ENCODE measurements at places on chromosomes 6 and 20.
A peak's percentile ranks its signal among the peaks of the same experiment; 100 is the strongest.

- peak; percentile 43 for DNase-seq
Observed at GRCh38 chr6:35552285-35552917, 39.7 kb upstream of the TULP1 start.

DNA sequence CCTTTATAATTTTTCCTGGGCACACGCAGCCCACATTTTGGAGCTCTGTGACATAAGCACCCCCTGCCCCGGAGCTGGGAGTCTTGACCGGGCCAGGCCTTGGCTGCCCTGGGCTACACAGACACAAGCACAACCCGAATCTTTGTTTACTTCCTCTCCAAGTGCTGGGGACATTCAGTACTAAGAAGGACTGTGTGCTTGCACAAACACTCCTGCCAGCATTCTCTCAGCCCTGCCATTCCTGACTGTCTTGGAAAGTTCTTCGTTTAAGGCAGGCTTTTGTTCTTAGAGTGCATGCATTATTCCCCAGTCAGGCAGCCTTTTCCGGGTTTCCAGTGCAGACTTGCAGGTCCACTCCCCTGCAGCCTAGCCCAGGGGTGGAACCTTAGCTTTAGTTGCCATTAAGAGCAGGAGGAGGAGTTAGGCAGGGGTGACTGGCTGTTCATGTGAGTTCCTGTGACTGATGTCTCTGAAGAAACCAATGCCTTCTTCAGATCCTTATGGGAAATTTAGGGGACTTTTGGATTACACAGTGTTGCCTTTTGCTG is 28.6 kb downstream of the FOXO3 start:
- DNase-seq = peak; percentile 69

GRCh38 chr20:4794846-4795245 is 73.1 kb downstream of the PRND start:
- DNase-seq = no peak

- no peak for DNase-seq
Observed at GRCh38 chr6:124783344-124783743, 178.9 kb upstream of the RNF217 start.

DNA sequence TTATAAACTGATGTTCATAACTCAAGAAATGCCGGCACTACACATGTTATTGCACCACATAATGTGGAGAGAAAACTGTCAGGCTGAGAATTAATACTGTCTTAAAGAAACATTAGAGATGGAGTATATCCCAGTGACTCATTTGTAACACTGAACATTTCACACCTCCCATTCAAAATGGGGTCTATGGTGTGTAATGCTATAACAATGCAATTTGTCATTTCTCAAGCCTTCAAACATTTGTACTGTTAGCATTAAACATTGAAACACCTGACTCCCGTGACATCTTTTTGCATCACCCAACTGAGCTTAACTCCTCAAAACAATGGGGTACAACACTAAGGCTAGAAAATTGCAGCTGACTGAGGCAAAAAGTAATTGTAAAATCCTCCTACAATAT is 151.7 kb downstream of the DST start:
- peak; percentile 65 for DNase-seq

- DNase-seq = no peak
Observed at GRCh38 chr6:122374307-122374706, 25.1 kb upstream of the HSF2 start.

DNA sequence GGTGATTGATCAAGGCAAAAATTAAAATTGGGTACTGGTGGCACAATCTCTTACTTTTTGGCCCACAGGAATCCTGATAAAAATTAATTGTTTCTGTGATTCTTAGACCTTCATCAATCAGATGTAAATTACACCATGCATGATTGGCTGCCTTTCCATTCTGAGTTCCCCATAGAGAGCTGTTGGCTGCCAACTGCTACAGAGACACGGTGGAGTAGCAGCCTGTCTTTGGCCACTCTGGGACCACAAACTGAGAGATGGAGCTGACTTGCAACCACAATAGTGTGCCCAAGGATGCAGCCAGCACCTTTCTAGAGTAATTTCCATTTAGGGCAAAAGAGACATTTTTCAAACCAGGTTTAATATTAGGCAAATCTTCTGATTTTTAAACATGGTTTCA is 274.3 kb upstream of the MMS22L start:
- DNase-seq = no peak

GRCh38 chr6:46312654-46313053 is 141.9 kb upstream of the ENPP5 start:
- DNase-seq = no peak

- DNase-seq = peak; percentile 86
Observed at GRCh38 chr6:45421709-45422502, 44.2 kb upstream of the SUPT3H start.

GRCh38 chr6:89025633-89026032 is 54.9 kb upstream of the PNRC1 start:
- DNase-seq = no peak

DNA sequence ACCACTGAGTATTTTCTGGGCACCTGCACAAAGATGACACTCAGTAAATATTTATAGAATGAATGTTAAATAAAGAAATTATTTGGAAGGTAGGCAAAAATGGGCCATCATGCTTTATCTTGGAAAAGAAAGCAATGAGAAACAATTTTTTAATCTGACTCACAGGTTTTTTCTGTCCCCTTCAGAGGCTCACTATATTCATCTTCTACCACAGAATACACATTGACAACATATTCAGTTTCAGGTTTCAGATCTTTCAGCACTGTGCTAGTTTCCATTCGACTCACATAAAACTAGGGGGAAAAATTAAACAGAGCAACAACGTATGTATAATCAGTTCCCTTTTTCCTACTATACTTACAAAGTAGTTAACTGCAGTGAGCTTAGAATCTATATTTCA is 58.3 kb downstream of the COL12A1 start:
- no peak for DNase-seq

DNA sequence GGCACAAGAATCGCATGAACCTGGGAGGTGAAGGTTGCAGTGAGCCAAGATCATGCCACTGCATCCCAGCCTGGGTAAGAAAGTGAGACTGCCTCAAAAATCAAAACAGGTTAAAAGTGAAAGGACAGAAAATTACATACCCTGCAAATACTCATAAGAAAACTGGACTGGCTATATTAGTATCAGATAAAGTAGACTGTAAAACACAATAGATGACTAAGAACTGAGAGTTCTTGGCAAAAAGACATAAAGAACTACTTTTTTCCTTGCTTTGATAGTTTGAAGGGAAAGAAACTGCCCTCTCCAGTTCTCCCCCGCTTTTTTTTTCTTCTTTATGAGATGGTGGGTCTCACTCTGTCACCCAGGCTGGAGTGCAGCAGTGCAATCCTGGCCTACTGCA is 17.0 kb downstream of the SNX3 start:
- DNase-seq = no peak

GRCh38 chr20:33232486-33233072 is 3.2 kb upstream of the BPIFA1 start:
- no peak for DNase-seq

DNA sequence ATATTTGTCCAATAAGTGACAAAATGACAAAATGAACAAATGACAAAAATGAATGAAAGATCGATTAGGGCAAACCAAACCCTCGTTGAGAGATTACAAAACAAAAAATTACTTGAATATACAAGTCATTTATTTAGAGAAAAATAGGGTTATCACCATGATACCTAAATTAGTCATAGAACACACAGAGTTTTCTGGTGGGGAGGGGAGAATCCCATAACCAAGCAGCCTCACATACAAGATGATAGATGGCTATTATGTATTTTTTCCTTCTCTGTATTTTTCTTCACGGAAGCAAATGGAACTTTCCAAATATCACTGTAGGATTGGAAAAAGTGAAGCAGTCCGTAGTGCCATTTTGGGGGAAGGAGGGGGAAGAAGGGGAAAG is 28.5 kb upstream of the BMP6 start:
- no peak for DNase-seq

- DNase-seq = peak; percentile 99
Observed at GRCh38 chr20:19992996-19993908, 23.9 kb upstream of the NAA20 start.

DNA sequence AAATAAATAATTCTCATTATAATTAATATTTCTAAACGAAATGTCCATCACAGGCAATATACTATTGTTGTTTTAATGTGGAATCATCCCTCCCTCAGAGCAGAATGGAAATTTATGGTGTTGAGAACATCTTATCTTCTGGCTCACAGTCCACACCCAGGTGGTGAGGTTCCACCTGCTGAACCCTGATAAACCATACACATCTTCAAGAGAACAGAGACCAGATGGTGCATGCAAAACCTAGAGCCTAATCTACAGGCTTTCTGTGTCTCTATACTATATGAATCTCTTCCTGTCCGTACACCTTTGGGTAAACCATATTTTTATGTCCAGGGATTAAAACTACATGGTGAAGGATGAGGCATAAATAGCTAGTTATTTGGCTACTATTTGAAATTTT is 52.3 kb upstream of the UFL1 start:
- DNase-seq = no peak

DNA sequence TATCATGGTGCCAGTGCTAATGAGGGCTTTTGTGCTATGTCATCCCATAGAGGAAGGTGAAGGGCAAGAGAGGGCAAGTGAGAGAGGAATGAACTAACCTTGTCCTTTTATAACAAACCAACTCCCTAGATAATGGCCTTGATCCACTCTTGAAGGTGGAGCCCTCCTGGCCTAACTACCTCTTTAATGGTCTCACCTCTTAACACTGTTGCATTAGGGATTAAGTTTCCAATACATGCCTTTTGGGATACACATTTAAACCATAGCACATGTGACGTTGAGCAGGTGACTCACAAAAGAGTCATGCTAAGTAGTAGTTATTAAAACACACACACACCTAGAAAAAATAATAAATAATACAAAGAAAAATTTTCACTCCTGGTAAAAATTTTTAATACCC is 36.9 kb downstream of the CCN2 start:
- DNase-seq = no peak

GRCh38 chr6:113591896-113592827 is 265.0 kb upstream of the MARCKS start:
- DNase-seq = no peak

DNA sequence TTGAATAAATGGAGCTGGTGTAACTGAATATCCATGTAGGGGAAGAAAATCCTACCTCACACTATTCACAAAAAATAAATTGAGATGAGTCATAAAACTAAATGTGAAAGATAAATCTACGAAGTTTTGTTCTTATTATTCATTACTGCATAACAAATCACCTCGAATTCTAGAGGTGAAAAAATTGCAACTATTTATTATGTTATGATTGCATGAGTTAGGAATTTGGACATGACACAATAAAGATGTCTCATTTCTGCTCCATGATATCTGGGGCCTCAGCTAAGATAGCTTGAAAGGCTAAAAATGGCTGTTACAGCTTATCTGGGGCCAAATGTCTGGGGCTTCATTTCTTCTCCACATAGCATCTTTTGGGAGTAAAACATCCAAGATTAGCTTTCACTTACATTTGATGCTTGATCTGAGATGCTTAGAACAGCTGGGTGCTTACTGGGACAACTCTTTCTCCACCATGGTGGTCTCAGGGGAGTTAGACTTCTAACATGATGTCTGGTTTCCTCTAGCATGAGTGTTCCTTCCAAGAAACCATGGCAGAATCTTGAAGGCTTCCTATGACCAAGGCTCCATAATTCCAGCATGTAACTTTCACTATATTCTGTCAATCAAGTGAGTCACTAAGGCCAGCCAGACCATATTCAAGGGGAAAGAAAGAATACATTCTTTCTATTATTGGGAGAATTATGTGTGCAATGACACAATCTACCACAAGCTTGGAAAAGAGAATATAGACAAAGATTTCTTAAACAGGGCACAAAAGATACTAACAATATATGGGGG is 30.1 kb downstream of the OR2B6 start:
- DNase-seq = peak; percentile 74

DNA sequence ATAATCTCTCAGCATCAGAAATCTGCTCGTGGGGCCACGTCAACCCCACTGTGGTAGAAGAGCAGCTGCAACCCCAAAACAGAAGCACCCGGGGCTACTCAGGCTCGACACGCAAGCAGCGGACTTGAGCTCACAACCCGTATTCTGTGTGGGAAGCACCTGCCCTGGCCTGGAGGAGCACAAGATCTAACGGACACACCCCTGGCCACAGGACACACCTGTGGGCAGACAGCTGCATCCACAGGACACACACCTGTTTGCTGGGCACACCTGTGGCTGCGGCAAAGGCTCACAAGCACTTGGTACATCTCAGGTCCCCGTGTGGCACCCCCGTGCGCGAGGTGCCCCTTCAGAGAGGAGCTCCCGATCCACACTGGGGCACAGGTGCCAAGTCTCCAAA is 36.5 kb downstream of the ZBTB46 start:
- no peak for DNase-seq

- DNase-seq = no peak
Observed at GRCh38 chr20:37226889-37227288, 34.7 kb downstream of the GHRH start.

GRCh38 chr6:7628479-7628878 is 38.5 kb downstream of the SNRNP48 start:
- peak; percentile 14 for DNase-seq

GRCh38 chr6:55870181-55870813 is 5.1 kb downstream of the BMP5 start:
- DNase-seq = no peak

DNA sequence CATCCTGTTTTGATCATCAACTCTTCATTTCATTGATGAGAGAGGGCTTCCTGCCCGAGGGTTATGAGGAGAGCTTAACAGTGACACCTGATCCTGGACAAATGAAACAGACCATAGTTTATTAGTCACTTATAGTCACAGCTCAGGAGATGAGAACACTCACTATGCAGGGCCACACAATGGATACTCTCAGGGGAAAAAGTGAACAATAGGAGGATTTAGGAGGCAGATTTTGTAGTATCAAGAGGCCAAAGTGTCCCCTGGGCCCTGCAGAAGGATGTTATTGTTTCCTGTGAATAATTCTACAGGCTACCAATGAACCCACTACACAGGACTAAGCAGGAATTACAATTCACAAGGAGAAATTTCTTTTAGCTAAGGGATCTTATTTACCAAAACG is 772.8 kb upstream of the MAN1A1 start:
- no peak for DNase-seq

GRCh38 chr6:32439139-32439538 is 548 bp upstream of the HLA-DRA start:
- DNase-seq = no peak

Data from EL (cell line).